ENCODE measurements at places on chromosomes 6 and 20.

DNA sequence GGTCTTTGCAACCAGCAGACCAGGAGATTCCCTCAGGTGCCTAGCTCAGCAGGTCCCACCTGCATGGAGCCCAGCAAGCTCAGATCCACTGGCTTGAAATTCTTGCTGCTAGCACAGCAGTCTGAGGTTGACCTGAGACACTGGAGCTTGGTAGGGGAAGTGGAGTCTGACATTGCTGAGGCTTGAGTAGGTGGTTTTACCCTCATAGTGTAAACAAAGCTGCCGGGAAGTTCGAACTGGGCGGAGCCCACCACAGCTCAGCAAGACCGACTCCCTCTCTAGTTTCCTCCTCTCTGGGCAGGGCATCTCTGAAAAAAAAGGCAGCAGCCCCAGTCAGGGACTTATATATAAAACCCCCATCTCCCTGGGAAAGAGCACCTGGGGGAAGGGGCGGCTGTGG, 34.3 kb downstream of the PRSS35 start:
- DNase-seq = no peak

DNA sequence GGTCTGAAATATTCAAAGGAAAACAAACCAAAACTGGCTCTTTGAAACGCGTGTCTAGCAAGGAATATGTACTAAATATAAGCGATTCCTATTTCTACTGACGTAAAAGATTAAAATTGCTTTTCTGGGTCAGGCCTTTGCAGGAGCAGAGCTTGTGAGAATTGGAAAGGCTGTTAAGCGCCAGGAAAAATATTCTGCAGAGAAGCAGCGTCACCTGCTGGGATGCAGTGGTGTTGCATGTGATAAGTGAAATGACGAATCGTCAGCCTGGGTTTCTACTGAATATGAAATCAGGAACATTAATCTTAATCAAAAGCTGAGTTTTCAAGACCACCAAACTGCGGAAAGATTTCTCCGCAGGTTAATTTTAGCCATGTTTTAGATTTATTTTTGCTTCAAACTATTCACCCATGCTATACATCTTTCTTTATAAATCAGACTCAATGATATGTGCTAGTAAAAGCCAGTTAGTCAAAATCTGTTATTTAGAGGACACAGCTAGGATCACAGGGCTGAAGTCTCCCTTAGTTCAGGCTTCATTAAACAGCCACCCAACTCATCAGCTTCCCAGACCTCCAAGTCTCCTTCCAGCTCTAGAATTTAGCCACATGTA, 67.4 kb downstream of the ALDH8A1 start:
- no peak for DNase-seq

DNA sequence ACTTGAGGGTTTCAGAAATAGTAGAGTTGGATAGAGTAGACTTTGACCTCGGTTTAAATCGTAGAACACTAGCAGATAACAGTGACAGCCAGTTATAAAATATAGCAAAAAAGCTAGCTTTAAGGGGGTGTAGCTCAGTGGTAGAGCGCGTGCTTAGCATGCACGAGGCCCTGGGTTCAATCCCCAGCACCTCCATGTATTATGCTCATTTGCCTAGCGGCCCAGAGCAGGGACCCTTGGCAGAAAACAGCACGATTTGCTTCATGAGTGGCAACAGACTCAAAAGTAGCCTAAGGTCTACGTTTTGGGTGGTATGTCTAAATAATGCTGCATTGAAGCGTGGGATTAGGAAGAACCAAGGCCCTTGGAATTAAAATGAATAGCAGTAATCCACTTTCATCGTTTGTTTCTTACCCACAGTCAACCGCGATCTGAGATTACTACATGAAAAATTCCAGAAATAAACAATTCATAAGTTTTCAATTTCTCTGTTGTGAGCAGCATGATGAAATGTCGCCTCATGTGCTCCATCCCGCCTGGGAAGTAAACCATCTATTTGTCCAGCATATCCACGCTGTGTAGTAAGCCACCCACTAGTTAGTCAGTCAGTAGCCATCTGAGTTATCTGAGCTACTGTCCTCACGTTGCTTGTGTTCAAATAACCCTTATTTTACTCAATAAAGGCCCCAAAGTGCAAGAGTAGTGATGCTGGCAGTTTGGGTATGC, 184.9 kb downstream of the GPX5 start:
- no peak for DNase-seq

DNA sequence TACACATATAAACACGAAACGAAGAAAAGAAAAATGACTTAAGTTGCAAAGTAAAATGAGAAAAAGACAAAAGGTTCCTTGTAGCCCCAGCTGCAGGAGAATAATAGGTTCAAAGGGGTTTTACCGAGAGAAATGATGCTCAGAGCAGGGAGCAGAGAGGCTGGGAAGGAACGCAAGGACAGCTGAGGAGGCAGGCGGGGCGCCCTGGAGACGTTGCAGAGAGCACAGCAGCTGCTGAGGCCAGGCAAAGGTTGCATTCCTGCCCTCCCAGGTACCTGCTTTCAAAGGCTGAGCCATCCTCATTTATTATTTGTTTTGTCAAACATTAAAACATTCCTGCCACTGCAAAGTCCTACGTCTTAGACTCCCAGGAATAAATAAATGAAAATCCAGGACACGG, 16.2 kb upstream of the VAPB start:
- no peak for DNase-seq

DNA sequence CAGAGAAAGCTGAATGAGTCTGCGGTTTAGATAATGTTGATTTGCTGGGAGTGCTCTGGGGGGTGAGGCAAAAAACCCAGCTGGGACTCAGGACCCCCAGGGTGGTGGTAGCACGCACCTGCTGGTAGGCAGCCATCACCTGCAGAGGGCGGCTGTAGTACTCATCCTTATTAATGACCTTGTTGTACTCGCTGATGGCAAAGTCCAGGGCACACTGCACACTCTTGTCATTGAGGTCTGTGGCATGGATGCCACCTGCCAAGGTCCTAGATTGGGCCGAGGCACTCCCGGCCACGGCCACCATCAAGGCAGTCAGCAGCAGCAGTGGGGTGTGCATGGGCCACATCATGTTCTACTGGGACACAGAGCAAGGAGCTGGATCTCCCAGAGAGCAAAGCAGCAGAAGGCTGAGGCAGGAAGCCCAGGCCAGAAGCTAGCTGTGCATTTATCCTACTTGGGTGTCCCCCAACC, at the start of gene CST5:
Gene CST5 (minus strand): TSS at position 421 of the 471 bp plus-strand sequence. CDS start 72 bp downstream, at position 349.
- DNase-seq = no peak

- DNase-seq = no peak
These were observed 996.8 kb upstream of the CITED2 start for GRCh38 chr6:140370976-140371870.

GRCh38 chr6:33163540-33163939, 28.7 kb downstream of the COL11A2 start:
- no peak for DNase-seq

DNA sequence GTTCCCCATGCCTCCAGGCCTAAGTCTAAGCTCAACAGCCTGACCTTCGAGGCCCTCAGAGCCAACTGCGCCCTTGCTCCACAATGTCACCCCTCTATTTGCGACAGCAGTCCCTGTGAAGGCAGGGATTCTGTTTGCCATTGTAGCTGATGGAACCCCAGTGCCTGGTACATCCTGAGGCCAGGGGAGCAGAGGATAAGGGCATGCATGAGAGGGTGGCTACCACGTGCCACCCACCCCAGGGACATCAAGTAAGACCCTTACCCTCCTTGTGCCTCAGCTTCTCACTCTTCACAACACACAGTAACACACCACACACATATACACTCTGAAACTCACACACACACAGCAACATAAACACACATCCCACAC, 20.0 kb upstream of the SIRPA start:
- no peak for DNase-seq

GRCh38 chr6:169144356-169144755, 109.3 kb downstream of the THBS2 start:
- no peak for DNase-seq

- no peak for DNase-seq
These were observed 100.5 kb upstream of the STXBP5 start for GRCh38 chr6:147103694-147104093.

- no peak for DNase-seq
These were observed 4.4 kb downstream of the SLC13A3 start for GRCh38 chr20:46646659-46647380.

DNA sequence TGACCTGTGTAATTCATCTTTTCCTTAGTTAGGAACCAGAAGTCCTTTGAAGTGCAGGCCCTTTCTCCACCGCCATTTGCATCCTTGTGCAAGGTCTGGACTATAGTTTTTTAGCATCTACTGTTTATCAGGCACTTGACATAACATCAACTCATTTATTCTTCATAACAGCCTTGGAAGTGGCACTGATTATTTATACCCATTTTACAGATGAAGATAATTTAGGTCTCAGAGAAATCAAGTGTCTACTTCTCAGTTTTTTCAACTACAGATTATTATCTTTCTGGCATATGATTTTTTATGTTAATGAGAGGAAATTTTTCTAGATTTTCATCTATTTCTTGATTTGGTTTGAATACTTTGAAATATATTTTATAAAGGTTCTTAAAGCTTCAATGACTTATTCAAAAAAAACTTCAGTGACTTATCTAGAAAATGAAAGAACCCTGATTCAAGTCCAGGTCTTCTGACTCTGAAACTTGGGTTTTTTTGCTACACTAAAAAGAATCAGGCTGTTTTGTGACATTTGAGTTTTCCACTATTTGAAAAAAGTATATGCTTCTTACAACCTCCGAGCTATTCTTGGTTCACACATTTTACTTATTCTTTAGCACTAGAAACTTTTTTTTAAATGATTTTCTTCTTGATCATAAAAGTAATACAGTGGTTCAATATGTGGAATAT, 3.1 kb upstream of the UBE2J1 start:
- no peak for DNase-seq

- no peak for DNase-seq
These were observed 143.7 kb downstream of the KLHL32 start for GRCh38 chr6:97068211-97068610.

- DNase-seq = no peak
These were observed 551 bp downstream of the TREML2 start for GRCh38 chr6:41200296-41200900.

GRCh38 chr6:2695454-2696095, 55.1 kb downstream of the MYLK4 start:
- DNase-seq = no peak

All from cortex of kidney (tissue), 1 donor.